ENCODE measurements at places on chromosomes 11 and 22.

DNA sequence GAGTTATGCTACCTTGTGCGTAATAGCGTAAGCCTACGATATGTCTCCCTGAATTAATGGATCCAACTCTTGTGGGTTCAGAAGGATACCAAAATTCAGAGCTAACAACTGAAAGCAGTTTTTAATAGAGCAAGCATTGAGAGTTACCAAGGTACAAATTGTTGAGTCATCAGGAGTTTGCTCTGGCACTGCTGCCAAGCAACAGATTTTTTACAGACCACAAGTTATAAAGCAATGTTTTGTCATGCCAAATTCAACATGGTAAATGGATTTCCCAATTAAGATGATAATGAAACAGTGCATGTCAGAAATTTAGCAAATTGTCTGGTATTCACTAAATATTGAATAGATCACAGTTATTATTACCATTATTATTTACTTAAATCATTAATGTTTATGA, 295.6 kb downstream of the NELL1 start:
- DNase-seq, result no peak

- DNase-seq, result no peak
Observed at GRCh38 chr11:96130061-96130620, 206.2 kb upstream of the MTMR2 start.

GRCh38 chr11:72553706-72554105, 119.4 kb upstream of the CLPB start:
- DNase-seq, result no peak

GRCh38 chr22:22593964-22594656, 35.0 kb upstream of the PRAME start:
- DNase-seq, result no peak

GRCh38 chr11:87223816-87224215, 186.1 kb downstream of the TMEM135 start:
- DNase-seq, result no peak

GRCh38 chr22:33335611-33336279, 277.6 kb upstream of the SYN3 start:
- DNase-seq, result no peak

DNA sequence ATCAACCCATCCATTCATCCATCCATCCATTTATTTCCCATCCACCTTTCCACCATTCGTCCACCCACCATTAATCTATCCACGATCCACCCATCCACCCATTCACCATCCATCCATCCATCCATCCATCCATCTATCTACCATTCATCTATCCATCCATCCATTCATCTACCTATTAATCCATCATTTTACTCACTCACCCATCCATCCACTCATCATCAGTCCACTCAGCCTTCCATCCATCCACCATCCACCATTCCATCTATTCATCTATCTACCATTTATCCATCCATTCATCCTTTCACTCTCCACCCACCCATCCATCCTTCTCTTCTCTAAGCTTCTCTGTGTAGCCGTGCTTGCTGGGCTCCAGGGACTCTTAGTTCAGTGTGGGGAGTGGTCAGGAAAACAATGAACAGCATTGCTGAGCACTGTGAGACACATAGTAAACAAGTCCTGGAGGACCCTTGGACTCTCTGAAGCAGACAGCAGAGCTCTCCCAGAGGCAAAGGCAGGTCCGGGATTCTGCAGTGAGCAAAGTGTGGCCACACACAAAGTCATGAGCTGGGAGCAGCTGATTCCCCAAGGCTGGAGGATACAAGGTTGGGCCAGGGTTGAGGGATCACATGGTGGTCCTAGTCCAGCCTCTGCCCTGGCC, 642.2 kb downstream of the BRD1 start:
- no peak for DNase-seq

- no peak for DNase-seq
Observed at GRCh38 chr11:125224391-125225021, 60.0 kb downstream of the PKNOX2 start.

DNA sequence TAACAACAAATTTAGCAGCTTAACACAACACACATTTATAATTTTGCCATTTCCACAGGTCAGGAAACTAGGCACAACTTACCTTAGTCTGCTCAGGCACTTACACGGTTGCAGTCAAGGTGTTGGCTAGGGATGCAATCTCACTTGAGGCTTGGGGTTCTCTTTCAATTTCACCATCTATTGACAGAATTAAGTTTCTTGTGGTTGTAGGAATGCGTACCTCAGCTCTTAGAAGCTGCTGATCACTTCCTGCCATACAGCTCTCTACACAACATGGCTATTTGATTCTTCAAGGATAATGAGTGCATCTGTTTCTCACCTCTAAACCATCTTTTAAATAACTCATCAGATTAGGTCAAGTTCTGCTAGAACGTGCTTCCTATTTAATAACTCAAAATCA, 968.1 kb downstream of the LRRC4C start:
- no peak for DNase-seq

DNA sequence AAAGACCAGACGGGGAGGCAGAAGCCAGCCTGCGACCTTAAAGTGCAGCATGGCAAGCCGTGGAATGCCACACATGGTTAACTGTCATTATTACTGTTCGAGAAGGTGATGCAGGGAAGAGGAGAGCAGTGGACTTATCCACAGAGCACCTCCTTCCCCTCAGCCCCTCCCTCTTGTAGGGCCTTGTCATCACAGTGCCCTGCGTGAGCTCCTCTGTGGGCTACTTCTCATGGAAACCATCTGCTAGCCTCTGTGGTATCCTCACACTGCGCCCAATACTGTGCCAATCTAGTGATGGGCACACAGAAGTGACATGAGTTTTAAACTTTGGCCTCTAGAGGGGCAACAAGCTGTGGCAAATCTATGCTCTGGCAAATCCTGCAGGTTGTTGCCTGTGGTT, 18.2 kb upstream of the CCDC134 start:
- DNase-seq, result no peak

DNA sequence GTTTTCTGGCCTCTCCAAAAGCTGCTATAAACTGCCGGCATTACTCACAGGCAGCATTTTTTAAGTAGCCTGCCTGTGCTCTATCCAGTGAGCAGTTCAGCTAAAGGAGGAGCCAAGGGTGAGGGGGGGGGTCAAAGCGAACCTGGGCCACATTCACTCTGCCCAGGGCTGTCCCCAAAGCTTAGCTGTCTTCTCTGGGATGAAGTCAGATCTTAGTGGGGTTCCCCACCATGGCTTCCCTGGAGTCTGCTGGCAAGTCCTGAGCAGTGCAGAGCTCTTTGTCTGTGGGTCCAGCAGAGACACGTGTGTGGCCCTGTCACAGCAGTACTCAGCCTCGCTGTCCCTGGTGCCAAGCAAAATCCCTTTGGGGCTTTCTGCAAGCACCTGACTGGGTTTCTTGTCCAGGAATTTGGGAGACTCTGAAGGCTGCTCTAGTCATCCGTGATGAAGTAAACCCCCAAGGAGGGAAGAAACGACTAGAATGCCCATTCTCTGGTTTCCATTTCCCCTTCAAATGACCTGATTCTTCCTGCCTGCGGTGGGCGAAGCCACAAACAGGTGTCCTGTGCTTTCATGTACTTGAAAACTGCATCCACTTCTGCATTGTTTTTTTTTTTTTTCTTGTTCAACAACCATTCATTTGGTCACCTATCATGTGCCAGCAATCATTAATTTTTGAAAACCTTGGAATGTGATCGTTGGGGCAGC, 2.6 kb downstream of the KCNJ5 start:
- no peak for DNase-seq

GRCh38 chr11:132838627-132839026, 693.7 kb downstream of the OPCML start:
- DNase-seq, result no peak

DNA sequence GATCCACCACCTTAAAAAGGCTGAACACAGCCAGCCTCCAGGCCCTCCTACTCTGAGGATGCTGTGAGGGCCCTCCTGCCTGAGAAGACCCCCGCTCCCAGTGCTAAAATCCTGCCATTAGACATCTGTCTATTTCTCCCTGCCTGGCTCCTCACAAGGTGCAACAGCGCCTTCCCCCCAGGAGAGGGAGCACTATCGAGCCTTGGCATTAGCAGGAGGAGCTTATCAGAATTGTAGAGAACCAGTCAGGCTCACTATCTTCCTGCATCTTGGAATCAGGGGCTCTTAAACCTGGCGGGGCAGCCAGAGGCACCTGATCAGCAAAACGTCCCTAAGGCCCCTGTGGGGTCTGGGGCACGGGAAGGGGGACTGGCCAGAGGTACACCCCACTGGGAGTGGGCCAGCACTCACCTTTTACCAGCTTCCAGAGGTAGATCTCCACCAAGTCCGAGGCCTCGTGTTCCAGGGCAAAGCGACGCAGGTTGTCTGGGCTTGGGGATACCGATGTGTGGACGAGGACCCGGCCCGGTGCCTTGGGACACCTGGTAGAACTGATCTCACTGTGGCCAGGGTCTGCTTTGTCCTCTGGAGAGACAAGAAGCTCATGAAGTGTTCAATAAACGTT, 28.7 kb downstream of the CHRDL2 start:
- peak; percentile 47 for DNase-seq

DNA sequence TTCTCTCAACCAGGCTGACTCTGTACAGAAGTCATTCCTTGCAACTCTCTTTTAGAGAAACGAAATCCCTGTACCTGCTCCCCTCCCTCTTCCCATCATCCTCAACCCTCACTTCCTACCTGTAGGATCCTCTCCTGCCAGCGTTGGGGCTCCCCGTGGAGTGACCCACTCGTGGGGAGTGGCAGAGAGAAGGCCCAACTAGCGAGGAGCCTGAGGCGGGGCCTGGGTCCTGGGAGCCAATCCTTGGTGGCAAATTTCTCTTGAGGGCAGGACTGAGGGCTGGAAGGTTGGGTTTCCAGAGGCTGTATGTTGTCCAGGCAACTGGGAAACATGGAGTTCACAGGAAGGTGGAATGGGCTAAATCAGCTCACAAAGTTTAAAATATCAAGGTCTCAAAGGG, 10.4 kb downstream of the NHERF4 start:
- no peak for DNase-seq

DNA sequence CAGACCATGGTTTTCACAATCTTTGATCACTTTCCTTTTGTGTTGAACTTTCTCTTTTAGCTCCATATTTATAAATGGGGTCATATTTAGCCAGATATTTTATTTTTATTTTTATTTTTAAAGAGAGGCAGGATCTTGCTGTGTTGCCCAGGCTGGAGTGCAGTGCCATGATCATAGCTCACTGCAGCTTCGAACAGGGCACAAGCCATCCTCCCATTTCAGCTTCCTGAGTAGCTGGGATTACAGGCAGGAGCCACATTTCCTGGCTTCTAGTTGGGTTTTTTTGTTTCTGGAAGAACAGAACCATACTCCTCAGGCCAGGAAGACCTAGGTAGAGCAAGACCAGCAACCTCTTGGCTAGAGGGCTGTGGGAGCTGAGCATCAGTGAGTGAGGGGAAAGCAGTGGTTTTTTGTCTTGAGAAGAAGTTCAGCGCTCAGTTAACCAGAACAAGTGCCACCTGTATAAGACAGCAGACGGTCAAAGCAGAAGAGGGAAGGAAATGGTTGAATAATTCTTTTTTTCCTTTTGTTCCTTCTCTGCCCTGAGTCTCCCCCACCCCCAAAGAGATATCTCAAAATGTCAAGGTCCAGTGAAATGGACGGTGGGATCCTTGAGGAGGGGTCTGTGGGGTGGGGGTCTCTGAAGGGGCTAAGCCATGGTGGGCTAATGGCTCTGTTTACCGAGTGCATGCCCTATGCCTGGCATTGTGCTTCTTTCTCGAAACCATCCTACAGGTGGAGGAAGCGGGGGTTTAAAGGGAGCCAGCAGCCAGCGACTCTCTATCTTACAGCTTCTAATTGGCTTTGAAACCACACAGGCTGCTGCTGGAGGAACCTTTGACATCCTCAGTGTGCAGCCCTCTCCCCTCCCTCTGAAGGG, 63.0 kb downstream of the PTPRJ start:
- DNase-seq, result no peak

DNA sequence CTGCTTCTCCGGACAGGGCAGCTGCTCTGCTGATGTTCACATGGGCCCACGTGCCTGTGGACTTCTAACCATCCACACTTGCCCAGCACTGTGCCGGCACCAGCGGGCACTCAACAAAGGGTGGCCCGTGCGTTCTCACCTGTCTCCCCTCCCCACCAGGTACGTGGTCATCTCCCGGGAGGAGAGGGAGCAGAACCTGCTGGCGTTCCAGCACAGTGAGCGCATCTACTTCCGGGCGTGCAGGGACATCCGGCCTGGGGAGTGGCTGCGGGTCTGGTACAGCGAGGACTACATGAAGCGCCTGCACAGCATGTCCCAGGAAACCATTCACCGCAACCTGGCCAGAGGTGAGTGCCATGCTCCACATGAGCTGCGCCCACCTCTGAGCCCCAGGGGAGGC, 66.7 kb downstream of the SYT13 start:
- DNase-seq, result no peak

DNA sequence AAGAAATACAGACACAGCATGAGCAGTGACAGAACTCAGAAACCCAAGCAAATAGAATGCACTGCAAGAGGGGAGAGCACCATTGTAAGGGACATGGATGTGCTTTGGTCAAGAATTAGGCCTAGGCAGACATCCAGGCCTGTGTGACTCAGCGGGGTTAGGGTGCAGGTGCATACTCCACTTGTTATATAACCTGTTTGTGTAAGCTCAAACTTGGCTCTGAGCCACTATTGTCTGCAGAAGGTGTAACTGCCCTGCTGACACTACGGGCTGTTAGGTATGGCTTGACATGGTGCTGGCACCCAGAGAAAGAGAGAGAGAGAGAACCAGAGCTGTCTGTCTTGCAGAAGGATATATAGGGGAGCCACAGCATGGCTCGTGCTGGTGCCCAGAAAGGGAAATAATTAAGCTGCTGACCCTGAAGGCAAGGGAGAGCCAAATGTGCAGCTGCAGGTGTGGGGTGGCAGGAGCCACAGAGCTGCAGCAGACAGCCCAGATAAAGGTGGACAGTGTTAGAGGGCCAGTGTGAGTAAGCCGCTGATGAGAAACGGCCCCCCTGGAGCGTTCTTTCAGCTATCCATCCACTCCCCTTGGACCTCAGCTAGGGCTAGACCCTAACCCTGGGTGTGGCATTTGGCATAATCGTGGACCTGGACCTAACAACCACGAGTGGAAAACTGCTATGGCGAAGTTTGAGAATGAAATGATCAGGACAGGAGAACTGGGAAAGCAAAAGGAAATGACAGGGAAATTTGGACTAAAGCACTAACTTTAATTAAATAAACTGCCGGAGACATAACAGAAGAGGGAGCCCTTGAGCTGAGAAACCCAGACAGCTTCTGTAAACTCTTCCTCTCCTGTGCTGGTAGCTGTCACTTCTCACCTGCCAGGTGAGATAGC, 253.0 kb upstream of the CCDC179 start:
- DNase-seq, result no peak

- DNase-seq, result no peak
Observed at GRCh38 chr22:26592421-26592891, 2.5 kb upstream of the TPST2 start.

- no peak for DNase-seq
Observed at GRCh38 chr11:853682-854448, 11.2 kb downstream of the TSPAN4 start.

DNA sequence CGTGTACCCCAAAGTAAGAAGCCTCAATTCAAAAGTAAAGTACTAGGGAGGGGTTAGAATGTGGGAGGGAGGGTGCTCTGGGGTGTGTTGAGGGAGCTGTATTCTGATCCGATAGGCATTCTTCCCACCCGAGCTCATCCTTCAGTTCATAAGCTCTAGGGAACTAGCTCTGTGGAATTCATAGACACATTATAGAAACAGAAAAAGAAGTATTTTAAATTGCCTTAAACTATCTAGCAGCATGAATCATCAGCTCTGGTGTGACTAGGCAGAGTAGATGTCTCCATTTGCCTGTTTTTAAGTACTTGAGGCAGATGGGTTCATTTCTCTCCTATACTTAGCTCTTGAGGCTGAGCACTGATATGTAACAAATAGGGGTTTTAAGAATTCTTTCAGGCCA, 7.3 kb upstream of the SGSM3 start:
- no peak for DNase-seq

GRCh38 chr11:83012168-83013067, 59.3 kb downstream of the RAB30 start:
- DNase-seq, result no peak
